ENCODE measurements at places on chromosomes 6 and 20. TPM values are rescaled to one million over a fixed set of nuclear protein-coding genes. Genes with fewer than 3 reads are reported as not detected.

Gene LPIN3
- 37.0 TPM for polyA plus RNA-seq

Gene LGSN
- not detected for polyA plus RNA-seq

Gene HMGCLL1
- polyA plus RNA-seq, result 0.50 TPM

Gene VGLL2
- polyA plus RNA-seq, result not detected

Gene TFAP2B
- polyA plus RNA-seq, result 0.13 TPM

Gene ETV7
- 3.4 TPM for polyA plus RNA-seq

Gene SLC12A5
- not detected for polyA plus RNA-seq

Gene MAFB
- polyA plus RNA-seq, result 20.8 TPM

Gene KCNK16
- polyA plus RNA-seq, result not detected

Gene OTOR
- polyA plus RNA-seq, result not detected

Gene SLC22A7
- not detected for polyA plus RNA-seq

Gene FAM217A
- not detected for polyA plus RNA-seq

Gene TGM3
- polyA plus RNA-seq, result 0.75 TPM
